ENCODE measurements at places on chromosomes 5 and 9. TPM values are rescaled to one million over a fixed set of nuclear protein-coding genes. Genes with fewer than 3 reads are reported as not detected.
A peak's percentile ranks its signal among the peaks of the same experiment; 100 is the strongest.

DNA sequence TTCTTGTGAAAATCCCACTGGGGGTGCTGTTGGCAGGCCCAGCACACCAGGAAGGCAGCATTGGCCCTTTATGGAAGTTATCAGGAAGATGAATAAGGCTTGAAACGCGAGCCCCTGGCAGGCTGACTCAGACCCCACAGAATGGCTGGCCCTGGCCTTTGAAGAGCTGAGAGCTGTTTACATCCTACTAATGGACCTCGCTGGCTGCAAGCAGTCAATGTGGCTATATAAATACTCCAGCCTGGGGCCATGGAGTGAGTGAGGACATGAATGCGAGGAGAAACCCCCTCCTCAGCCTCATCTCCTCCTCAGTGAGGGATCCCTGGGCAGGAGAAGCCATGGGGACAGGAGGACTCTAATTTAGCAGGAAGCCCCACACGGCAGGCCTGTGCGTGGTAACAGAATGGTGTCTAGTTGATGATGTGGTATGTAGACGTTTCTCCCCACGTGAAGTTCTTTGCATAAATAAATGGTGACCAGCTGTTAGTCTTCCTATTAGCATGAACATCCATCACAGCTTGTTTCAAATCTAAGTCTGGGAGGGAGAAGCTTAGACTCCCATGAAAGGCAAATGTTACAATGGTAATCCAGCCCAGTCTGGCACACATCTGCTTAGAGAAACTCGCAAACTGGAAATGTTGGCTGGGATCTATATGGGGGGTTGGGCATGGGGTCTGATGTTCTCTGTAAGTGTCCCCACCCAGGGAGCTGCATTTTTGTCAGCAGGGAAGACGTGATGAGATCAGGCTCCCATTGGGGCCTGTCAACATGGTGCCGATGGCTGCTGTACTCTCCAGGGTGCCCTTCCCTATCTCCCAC, 175.1 kb upstream of the PITX1 start:
- DNase-seq, result peak; percentile 10

SLC35A4 gene
- 34.4 TPM for total RNA-seq

GRCh38 chr5:107864793-107865192, 194.1 kb upstream of the EFNA5 start:
- no peak for DNase-seq

ZBTB5 gene
- 20.3 TPM for total RNA-seq

GRCh38 chr5:19930451-19930850, 57.5 kb downstream of the CDH18 start:
- no peak for DNase-seq

DNA sequence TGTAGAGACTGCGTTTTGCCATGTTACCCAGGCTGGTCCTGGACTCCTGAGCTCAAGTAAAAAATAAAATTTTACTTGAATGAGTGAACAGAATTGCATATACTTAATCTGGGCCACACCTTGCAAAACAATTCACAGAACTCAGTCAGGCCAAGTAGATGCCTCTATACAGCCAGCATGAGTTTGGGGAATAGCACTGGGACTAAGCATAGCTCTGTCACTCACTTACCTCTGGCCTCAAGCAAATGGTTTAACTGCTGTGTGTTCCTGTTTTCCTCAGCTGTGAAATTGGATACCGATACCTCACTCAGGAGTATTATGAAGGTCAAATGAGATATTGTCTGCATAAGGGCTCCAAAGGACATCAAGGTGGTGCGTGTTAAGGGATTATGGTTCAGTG, 10.9 kb upstream of the FRMPD1 start:
- no peak for DNase-seq

- no peak for DNase-seq
Observed at GRCh38 chr5:67085616-67086015, 111.0 kb downstream of the CD180 start.

- no peak for DNase-seq
Observed at GRCh38 chr5:123134653-123135181, 45.7 kb downstream of the PRDM6 start.

DNA sequence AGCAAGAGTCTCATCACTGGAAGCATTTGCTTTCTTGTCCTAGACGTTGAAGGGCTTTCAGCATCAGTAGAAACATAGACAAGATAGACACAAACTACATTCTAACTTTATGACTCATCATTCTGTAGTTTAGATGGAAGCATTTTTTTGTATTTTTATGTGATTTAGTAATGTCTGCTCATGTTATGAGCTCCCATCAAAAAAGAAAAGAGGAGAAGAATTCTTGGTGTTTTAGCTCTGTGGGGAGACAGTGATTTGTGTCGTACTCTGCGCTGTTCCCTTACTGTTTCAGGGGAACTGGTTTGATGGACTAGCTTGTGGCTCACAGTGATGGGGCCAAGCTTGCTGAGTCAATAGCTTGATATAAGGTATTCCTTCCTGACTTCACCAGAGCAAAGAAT, 159.2 kb upstream of the WWC1 start:
- no peak for DNase-seq

Data from GM23338 (cell line).